ENCODE measurements at places on chromosomes 3 and 15. TPM values are rescaled to one million over a fixed set of nuclear protein-coding genes. Genes with fewer than 3 reads are reported as not detected.

The C3orf49 gene
- total RNA-seq: not detected

The CHRNA7 gene
- 1.8 TPM for total RNA-seq

The STRIT1 gene
- total RNA-seq: not detected

The DCBLD2 gene
- 27.4 TPM for total RNA-seq

The GOLGA8A gene
- total RNA-seq: 105 TPM

The HIGD2B gene
- total RNA-seq: not detected

The ALDH1A2 gene
- total RNA-seq: 121 TPM
